LNCaP clone FGC (cell line): ENCODE measurements at places on chromosomes 11 and 22.

- no peak for DNase-seq
These were observed 500 bp upstream of the ADSL start for GRCh38 chr22:40345815-40346184.

DNA sequence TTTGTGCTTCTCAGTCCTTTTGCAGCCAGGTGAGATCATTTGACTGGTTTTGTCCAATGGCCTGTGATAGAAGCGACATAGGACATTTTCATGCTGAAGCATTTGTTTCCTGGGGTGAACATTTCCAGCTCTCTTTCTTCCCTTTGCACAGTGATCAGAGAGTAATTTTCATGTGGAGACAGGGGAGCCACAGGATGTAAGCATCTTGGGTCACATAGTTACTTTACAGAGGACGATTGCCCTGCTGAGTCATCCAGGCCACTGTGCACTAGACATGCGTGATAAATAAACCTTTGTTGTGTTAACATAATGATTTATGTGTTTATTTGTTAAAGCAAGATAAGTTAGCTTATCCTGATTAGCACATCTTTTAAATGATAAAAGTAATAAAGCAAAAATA lies 263.5 kb upstream of the CCDC179 start:
- DNase-seq, result peak; percentile 46

DNA sequence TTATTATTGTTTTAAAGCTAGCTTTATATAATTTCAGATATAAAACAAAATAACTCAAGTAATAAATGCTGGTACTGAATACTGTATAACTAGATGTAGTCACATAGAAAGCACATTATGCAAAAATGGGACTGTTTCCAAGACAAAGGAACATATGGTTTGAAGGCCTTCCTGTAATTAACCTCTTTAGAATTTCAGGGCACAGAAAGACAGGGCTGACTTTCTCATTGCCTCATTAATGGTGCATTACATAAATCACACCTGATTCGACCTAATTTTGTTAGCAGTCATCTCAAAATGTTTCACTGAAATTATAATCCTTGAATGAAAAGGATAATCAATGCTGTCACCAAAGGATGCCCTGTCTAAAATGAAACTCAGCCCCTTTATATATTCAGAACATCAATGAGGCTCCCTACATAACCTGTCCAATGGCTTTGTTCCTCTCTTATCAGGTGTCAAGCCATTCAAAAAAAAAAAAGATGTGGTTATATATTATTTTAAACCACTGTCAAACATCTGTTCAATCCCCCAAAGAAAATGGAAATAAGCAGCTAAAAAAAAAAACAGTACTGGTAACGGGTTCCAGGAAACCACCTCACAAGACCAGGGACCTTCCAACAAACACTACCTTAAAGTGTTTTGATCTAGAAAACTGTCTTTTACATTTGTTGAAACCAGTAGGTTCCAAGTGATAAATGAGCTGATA lies 77.4 kb downstream of the FAM168A start:
- DNase-seq, result peak; percentile 47

DNA sequence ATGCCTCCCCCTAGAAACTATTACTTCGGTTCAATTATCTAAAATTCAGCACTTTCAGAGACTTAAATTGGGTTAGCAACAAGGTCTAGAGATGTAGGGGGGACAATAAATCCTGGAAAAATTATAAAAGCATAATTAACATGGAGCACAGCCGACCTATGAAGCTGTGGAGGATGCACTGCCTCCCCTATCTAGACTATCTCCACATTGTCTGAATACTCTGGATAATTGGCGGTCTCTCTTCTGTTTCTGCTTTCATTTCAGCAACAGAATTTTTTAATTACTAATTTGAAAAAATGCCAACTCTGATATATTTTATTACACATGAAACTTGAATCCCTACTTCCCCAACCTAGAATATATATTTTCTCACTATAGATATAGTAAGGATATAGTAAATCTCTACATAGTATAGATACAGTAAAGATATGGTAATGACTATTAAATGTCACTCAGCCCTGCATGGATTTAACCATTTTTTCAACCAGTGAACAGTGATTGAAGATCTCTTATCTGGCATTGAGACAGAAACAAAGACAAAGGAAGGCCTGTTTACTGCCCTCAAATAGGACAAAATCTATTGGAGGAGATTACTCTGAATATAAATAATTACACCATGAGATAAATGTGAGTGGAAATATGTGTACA lies 157.6 kb downstream of the BLID start:
- DNase-seq, result no peak

- no peak for DNase-seq
These were observed 27.4 kb downstream of the RPL3 start for GRCh38 chr22:39292031-39292462.

DNA sequence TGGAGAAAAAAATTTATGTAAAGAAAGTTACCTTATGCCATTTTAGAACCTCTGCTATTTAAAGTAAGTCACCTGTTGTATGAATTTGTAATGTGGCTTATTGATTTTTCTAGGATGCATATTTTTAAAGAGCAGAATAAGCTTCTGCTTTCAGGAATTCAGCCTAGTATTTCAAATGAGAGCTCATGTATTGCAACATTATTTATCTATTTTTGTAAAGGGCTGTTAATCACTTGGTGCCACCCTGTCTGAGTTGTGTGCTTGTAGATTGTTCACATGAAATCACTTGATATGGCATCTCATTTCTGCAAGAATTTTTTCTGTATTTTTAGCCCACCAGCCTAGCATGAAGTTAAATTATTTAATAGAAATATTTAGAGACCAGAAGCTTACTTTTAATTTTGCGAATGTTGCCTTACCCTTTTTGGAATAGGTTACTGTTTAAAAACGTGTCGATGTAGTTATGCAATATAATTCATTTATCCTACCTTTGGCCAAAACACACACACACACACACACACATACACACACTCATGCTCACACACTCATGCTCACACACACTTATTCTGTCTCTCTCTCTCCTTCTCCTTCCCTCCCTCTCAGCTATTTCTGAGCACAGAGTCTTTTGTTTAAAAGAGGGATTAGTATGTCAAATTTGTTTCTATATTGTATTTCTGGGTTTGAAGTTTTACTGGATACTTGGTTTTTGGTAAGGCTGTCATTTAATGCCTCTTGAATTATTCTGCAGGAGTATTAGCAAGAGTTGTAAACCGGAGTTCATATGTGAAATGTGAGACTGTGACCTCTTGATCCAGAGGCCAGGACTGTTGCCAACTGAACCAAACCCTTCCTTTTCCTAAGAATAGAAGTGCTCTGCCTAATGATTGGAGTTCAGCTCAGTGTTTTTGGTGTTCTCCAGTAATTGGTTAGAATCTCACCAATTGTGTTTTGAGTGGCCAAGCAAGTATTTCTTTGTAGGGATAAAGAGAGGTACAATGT lies 34.4 kb downstream of the YAP1 start:
- DNase-seq, result no peak

DNA sequence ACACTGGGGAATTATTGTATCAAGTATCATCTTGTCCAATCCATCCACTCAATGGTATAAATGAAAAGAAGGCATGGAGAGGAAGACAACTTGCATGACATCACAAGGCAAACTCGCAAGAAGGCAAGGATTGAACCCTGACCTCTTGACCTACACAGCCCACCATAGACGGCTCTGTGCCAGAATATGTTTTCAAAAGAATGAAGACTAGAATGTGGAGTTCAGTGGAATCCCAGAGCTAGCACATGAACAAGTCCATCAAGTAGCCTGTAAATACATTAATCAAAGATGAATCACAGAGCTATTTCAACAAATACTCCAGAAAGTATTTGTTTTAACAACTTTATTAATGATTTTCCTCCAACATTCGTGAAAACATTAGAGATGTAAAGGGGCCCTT lies 189.7 kb downstream of the GUCY1A2 start:
- no peak for DNase-seq

DNA sequence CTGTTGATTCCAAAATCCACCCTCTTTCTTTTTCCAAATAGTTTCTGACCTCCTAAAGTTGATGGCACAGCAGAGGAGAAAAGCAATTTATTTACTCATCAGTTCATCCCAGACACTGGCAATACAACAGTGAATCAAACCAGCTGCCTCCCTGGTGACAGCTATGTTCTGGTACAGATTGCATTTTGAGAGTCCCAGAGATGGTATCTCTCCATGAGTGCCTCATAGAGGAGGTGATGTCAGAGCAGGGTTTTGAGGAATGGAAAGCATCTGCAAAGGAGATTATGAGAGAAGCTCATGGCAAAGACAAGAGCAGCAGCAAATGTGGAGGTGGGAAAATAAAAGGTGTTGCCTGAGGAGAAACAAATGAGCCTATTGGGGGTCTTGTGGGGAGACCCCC lies 377.2 kb downstream of the MN1 start:
- DNase-seq, result no peak

- no peak for DNase-seq
These were observed 8.9 kb downstream of the SCGB1A1 start for GRCh38 chr11:62427630-62428233.

- no peak for DNase-seq
These were observed 68.0 kb downstream of the ZBTB44 start for GRCh38 chr11:130246738-130247137.

GRCh38 chr22:38214302-38215056 lies 12.7 kb downstream of the MAFF start:
- no peak for DNase-seq

- no peak for DNase-seq
These were observed 77.0 kb downstream of the DDIAS start for GRCh38 chr11:82978422-82979099.

DNA sequence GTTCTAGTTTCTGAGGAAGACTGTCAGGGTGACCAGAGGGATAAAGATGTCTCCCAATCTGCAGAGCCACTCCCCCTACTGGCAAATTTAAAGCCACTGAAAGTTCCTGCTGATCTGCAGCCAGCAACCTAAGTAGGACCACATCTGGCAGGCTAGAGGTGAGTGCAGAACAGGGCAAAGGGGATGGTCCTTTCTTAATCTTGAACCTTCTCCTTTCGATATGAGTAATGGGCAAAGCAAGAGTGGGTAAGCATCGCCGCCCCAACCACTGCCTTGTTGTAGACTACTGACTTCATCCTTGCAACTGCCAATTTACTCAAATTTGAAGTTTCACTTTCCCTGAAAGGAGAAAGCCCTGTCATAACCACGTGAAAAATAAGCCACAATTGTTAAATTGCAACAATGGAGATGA lies 30.7 kb downstream of the SCUBE2 start:
- no peak for DNase-seq

GRCh38 chr11:119778391-119779194 lies 49.6 kb upstream of the NECTIN1 start:
- no peak for DNase-seq

DNA sequence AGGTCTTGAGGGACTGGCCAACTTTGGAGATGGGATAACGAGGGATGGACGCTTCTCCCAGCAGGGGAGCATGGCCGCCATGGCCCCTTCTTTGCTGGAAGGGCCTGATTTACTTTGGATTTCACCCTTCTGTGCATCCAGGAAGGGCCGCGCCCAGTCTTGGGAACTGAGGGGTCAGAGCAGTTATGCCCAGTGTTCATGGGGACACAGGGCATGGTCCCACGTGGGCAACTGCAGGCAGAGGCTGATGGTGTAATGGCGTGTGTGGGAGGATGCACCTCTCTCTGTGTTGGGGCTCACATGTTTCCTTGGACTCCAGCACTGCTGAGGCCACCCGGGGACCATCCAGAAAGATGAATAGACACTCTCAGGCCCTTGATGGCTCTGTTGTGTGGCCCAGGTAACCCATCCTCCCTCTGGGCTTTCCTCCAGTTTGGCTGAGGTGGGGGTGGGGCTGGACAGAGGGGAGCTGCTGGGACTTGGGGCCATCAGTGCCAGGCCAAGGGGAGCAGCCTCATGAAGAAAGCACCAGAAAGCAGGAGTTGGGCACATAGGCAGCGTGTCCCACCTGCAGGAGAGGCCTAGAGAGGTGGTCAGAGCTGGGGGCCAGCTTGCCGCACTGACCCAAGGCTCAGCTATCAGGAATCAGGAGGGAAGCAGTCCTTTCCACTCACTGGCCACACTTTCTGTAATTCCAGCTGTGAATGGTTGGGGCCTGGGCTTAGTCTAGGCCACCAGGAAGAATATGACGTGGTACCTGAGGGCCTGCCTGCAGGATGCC lies 1033.9 kb downstream of the TBC1D22A start:
- DNase-seq, result no peak

DNA sequence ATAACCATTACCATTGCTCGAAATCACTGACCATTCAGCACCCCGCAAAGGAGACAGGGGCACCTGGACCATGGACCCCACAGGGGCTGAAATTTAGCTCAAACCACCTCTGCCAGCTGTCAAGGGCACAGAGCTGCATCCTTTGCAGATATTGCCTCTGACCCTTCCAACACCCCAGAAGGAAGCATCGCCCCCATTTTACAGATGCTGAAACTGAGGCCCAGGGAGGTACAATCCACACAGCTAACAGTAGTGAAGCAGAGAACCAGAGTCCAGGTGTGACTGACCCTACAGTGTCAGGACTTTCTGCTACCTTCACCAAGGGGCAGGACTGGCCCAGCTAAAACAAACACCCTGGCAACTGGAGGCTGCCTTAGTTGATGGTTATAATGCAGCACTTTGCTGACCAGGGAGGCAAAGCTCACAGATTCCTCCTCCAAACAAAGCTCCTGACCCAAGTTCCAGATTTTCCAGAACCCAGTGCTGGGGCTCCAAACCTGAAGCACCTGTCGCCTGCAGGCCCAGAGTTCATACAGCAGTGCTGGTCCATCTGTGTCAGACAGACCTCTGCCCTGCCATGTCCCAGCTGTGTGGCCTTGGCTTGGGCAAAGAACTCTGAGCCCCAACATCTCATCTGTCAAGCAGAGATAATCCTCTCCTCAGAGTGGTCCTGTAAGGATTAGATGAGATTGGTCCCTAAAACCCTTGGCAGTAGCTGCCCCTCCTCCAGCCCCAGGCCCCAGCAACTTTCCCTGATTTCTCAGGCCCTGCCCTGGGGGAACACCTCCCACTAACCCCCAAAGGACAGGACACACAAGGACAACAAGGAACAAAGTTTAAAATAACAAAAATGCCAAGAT lies 15.2 kb upstream of the ARAP1 start:
- DNase-seq, result no peak

- DNase-seq, result no peak
These were observed 605.0 kb upstream of the RAG2 start for GRCh38 chr11:37203006-37203405.

GRCh38 chr22:35971456-35972119 lies 57.0 kb downstream of the RBFOX2 start:
- no peak for DNase-seq

DNA sequence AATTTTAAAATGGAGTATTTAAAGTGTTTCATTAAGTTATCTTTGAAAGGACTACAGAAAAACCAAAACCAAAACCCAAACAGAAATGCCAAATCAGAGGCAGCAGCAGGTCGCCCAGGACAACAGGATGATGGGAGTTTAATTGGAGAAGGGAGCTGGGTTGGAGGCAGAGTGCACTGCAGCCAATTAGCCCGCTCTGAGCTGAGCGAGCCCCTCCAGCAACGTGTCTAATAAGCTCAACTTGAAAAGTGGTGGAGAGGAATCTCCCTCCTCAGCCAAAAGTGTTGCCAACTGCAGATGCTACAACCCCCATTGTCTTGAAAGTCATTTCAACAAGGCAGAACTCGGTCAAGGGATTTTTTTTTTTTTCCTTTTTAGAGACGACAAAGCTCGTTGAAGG lies 323.9 kb downstream of the CADM1 start:
- no peak for DNase-seq
